ENCODE measurements at places on chromosomes 6 and 20.
A peak's percentile ranks its signal among the peaks of the same experiment; 100 is the strongest.

DNA sequence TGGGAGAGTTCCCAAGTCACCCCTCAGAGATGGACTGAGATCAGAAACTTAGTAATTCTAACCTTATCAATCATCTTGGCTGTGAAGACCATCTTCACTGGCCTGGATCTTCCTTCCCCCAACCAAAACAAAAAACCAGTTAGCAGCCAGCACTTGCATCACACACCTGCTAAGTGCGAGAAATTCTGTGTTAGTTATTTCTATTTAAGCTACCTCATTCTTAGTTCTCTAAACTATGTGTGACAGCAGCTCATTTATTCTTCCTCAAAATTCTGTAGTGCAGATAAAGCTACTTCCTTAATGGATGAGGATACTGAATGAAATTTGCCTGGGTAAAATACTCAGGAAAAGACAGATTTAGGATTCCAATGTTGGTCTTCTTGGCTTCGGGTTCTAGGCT lies 18.2 kb upstream of the TAGAP start:
- DNase-seq: no peak

DNA sequence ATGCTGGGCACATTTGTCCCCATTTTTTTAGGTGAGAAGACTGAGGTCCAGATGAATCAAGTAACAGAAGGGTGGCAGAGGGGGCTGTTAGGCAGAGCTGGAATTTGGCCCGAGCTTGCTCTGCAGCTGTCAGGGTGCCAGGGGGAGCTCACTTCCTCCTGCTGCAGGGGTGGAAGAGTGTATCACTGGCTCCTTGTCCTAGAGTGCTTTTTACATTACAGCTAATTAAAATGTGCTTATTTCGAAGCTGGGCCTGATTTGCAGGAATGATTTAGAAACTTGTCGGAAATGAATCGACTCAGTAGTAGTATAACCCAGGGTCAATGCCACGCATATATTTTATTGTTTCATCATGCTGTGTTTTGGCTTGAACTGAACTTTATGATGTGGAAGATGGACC lies 11.1 kb downstream of the TOX2 start:
- no peak for DNase-seq

- DNase-seq: no peak
Observed at GRCh38 chr6:24631671-24632070, 14.3 kb downstream of the KIAA0319 start.

- DNase-seq: no peak
Observed at GRCh38 chr6:113129991-113130390, 727.2 kb upstream of the MARCKS start.

GRCh38 chr6:2770171-2770570 lies 5.0 kb downstream of the WRNIP1 start:
- no peak for DNase-seq

DNA sequence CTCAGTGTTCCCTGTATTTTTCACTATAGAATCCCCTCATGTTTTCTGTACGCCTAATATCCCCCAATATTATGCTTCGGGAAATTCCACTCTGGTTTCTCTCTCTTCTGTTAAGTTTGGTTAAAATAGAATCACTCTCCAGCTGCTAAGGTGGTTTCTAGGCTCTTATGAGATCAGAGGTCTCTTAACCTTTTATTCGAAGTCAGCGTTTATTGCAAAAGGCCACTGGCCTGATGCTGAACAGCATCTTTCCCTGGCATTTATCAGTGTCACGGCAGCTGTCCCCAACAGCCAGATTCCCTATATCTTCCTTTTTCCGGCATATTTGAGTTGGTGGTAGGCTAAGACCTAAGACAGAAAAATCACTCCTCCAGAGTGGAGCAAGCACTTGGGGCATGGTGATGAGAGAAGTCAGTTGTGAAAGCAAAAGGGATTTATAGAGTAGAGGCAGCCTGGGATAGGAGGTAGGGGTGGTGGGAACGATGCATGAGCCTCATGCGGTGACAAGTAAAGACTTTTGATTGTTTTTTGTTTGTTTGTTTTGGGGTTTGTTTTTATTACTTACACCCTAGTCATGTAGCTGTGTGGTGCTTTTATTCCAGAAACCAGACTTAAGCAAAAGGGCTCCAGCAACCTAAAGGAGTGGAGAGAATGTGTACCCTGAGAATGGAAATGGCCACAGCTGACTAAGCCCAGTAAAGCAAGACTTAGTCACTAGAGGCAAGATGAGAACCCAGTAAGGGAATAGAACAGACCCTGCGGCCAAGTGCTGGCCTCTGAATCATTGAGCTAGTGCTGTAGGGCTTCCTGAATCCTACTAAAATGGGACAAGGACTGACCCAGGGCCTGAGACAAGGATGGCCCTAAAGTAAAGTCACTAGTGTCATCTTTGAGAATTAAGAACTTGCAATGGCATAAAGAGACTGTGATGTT lies 233.0 kb upstream of the PRND start:
- no peak for DNase-seq

DNA sequence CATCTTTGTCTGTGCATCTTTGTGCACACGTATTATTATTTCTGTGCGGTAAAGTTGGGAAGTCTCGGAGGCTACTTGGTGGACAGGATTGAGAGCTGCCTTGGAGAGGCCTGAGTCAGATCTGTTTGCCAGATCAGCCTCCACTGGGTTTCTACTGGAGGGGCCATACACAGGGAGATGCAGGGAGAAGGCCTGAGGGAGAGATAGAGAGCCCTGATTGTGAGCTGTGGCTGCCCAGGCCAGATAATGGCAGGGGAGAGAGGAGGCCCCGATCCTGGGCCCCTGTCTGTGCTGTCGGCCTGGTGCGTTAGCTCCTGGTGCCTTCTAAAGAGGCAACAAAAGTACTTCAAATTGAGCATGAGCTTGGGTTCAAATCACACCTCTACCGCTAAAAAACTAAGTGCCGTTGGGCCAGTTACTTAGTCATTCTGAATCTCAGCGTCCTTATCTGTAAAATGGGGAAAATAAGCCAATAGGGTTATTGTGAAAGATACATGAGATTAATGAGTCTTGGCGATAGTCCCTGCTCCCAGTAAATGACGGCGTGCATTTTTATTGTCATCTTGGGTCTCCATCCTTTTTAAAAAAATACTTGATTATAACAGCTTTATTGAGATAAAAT lies 27.6 kb upstream of the ADA start:
- DNase-seq: no peak

GRCh38 chr20:50467718-50468356 lies 42.3 kb upstream of the PTPN1 start:
- DNase-seq: no peak

GRCh38 chr6:129938249-129939020 lies 77.3 kb upstream of the TMEM244 start:
- no peak for DNase-seq

DNA sequence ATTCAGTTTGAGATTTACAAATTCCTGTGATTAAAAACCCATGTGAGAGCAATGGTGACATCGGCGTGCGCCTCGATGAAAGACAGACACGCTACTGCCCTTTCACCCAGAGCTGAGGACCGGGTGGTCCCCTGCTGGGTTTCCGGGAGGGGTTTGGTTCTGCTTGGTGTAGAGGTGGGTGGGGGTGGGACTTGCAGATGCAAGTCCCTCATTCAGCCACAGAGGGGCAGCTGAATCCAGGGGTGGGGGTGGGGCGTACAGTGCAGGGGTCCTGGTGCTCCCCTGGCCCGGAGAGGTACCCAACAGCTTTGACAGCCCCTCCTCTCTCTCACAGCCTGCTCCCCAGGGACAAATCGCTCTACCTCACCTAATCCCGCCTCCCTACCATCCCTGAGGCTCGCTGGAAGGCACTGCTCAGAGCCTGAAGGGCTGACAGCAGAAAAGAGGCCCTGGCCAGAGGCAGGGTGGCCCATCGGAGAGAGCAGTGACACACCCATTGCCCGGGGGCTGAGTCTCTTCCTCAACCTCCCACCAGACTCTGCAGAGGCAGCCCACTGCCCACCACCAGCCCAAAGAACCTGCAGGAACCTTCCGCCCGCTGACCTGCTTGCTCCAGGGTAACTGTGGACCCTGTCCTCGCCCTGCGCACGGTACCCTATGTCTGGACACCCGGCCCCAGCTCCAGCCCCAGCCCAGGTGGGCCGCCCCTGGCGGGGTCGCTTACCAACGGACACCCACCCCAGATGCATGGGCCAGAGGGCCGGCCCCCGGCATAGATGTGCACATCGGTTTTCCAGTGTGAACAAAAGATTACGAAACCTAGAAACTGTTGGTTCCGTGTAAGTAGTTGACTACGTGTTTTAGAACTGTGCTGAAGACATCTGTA lies 118.4 kb downstream of the JPH2 start:
- no peak for DNase-seq

GRCh38 chr6:15938107-15938506 lies 190.8 kb upstream of the MYLIP start:
- DNase-seq: no peak

DNA sequence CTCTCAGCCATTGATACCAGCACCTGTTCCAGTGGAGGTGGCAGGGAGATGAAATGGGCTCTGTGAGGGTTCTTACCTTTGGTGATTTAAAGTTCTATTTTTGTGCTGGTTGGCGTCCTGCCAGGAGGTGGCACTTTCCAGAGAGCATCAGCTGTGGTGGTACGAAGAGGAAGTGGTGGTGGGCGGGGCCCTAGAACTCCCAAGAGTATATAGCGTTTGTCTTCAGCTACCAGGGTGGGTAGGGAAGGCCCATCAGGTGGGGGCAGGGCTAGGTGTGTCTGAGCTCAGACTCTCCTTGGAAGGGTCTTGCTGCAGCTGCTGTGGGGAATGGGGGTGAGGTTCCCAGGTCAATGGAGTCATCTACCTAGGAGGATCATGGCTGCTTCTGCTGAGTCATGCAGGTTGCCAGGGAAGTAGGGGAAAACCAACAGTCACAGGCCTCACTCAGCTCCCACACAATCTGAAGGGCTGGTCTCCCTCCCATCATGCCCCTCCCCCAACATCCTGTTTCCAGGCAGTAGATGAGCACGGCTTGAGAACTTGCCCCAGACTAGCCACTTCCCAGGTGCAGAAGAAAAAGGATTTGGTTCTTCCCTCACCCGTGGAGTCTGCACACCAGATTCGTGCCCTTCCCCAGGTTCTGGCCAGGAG lies 46.6 kb downstream of the MOXD1 start:
- DNase-seq: peak; percentile 17

- no peak for DNase-seq
Observed at GRCh38 chr6:27994616-27995015, 37.6 kb downstream of the OR2B6 start.

DNA sequence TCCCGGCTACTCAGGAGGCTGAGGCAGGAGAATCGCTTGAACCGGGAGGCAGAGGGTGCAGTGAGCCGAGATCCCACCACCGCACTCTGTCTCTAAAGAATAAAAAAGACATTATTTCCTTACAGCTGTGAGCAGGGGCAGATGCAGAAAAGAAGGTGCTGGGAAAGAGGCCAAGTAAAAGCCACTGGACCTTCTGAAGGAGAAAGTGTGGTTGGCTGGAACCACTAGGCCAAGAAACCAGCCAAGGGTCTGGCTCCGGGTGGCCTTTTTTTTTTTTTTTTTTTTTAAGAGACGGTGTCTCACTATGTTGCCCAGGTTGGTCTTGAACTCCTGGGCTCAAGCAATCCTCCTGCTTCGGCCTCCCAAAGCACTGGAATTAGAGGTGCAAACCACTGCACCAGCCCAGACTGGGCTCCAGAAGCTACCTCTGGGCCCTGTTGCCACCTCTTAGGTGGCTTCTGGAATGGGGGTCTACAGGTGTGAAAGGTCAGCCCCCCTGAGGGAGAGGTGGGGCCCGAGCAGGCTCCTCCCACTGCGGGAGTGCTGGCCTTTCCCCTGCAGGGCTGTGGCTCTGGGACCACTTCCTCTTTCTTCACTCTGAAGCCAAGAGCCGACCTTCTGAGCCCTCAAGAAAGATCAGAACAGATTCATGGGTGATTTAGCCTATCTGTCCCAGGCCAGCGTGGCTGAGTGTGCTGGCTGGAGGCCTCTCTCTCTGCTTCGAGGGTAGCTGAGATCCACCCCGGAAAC lies at the start of gene FGD2:
TSS of gene FGD2 (plus strand) at position 595 of the 750 bp plus-strand sequence. CDS start 163 bp downstream, outside the sequence.
- DNase-seq: no peak

DNA sequence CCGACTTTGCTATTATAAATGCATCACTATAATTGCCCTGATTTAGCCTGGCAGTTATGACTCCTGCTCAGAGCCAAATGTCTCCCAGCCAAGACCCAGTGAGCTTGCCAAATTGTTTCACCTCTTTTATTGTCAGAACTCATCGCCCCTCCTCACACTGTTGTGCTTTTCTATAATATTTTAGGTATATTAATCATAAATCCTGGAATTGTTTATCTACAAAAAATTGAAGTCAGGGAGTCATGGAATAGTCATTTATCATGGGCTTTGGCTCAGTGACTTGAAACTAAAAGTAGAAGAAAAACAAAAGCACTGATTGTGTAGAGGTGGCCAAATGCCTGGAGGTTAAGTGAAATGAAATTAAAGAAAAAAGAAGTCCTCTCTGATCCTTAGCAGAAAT lies 85.6 kb downstream of the PFDN4 start:
- DNase-seq: no peak

DNA sequence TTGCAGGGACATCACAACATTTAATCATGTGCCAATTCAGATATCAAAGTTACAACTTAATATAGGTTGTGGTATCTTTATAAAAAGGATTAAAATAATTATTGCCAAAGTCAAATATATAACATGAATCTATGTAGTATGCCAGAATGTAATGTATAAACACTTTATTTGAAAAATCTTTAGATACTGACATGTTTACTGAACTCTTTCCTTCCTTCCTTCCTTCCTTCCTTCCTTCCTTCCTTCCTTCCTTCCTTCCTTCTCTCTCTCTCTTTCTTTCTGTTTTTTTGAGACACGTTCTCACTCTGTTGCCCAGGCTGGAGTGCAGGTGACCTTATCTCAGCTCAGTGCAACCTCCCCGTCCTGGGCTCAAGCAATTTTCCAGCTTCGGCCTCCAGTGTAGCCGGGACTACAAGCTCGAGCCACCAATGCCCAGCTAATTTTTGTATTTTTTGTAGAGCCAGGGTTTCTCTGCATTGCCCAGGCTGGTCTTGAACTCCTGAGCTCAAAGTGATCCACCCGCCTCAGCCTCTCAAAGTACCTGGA lies 496.8 kb upstream of the CITED2 start:
- DNase-seq: no peak

GRCh38 chr6:162099685-162100084 lies 627.9 kb downstream of the PRKN start:
- DNase-seq: no peak

DNA sequence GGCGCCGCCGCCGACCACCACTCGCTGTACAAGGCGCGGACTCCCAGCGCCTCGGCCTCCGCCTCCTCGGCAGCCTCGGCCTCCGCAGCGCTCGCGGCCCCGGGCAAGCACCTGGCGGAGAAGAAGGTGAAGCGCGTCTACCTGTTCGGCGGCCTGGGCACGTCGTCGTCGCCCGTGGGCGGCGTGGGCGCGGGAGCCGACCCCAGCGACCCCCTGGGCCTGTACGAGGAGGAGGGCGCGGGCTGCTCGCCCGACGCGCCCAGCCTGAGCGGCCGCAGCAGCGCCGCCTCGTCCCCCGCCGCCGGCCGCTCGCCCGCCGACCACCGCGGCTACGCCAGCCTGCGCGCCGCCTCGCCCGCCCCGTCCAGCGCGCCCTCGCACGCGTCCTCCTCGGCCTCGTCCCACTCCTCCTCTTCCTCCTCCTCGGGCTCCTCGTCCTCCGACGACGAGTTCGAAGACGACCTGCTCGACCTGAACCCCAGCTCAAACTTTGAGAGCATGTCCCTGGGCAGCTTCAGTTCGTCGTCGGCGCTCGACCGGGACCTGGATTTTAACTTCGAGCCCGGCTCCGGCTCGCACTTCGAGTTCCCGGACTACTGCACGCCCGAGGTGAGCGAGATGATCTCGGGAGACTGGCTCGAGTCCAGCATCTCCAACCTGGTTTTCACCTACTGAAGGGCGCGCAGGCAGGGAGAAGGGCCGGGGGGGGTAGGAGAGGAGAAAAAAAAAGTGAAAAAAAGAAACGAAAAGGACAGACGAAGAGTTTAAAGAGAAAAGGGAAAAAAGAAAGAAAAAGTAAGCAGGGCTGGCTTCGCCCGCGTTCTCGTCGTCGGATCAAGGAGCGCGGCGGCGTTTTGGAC lies 2.0 kb downstream of the SOX4 start:
- DNase-seq: peak; percentile 6

- no peak for DNase-seq
Observed at GRCh38 chr6:146357578-146358430, 185.8 kb upstream of the RAB32 start.
